Activated naive CD8-positive, alpha-beta T cell treated with anti-CD3 and anti-CD28 coated beads, Interleukin-2, amount 50 U/mL, for 24 hours (primary cell): ENCODE measurements at places on chromosomes 7 and 10.

DNA sequence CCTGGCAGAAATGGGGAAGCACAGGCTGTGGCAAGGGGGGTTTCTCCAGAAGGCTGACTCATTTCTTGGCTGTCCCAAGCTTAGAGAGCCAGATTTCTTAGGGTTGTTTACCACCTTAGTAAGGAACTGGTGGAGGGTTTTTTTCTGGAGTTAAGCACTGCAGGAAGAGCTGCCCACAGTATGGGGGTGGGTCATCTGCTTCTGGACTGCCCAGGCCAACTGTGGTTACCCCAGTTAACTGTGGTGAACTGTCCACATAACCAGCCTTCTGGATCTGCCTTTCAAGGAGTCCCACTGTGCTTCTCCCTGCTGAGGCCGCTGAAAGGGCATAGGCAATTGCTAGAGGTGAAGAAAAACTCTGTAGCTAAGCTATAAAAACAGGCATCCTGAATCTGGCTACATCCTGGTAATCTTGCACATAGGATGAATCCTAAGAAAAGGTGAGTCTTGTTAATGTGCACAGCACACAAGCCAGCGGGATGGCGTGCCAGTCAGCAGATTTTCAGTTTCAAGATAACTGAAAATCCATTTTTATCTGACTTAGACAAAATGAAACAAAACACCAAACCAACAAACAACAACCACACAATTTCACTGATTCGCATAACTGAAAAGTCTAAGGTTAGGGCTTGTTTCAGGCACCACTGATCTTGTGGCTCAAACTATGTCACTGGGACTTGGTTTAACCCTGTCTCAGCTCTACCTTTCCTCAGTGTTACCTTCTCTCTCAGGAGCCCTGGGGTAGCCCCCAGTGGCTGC is 21.6 kb upstream of the TSPAN33 start:
- H3K27me3 ChIP-seq: peaks cover 9% of the 10 kb centered on the region
- peak; percentile 46 for DNase-seq
- H3K4me3 ChIP-seq: peak overlapping the region; percentile 36
- H3K36me3 ChIP-seq: peaks cover 9% of the 10 kb centered on the region
- H3K4me1 ChIP-seq: peaks cover 26% of the 10 kb centered on the region

DNA sequence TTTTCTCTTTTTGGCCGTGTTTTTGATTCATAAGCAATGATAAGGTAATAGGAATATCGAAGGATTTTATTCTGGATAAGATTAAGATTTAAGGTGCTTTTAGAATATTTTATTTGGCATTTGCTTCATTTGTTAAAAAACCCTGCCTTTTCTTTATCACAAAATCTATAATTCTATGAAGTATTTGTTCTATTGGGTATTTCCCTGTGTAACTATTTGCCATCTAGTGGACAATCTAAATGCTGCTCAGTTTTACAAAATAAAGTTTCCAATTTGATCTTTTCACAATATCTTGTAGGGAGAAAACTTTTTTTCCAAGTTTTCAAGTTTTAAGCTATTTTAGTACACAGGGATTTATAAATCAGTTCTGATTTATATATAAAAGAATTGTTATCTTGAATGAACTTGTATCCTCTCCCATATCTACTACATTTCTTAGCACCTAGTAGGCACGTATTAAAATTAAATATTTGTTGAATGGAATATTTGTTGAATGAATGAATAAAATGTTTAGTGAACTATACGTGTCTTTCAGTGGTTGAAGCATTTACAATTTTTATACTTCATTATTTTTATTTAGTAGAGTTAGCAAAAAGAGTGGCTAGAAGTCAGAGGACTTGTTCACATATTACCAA is 26.5 kb downstream of the ANKRD7 start:
- no peak for DNase-seq
- no peaks in the 10 kb centered on the region for H3K36me3 ChIP-seq
- H3K27ac ChIP-seq: no peak overlapping the region
- H3K27me3 ChIP-seq: peaks cover 8% of the 10 kb centered on the region

DNA sequence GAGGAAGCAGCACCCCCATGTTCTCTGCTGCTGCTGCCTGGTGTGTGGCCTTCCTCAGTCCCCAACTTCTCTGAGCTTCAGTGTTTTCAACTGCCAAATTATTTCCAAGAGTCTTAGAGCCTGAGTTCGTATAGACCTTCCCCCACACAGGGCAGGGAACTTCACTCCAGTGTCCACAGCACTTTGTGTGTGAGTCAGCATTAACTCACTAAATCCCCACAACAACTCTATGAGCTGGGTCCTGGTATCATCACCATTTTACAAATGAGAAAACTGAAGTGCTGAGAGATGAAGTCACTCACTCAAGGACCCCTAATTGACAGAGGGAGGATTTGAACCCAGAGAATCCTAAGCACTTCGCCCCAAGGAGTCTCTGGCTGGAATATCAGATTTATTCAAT is 48.3 kb downstream of the ADCYAP1R1 start:
- H3K27me3 ChIP-seq: no peaks in the 10 kb centered on the region
- no peak overlapping the region for H3K27ac ChIP-seq
- no peaks in the 10 kb centered on the region for H3K36me3 ChIP-seq
- no peak for DNase-seq
- H3K4me1 ChIP-seq: no peaks in the 10 kb centered on the region
- H3K4me3 ChIP-seq: no peak overlapping the region

GRCh38 chr10:123649676-123650075 is 16.5 kb upstream of the GPR26 start:
- no peak overlapping the region for H3K27ac ChIP-seq
- peaks cover 8% of the 10 kb centered on the region for H3K27me3 ChIP-seq
- no peaks in the 10 kb centered on the region for H3K4me1 ChIP-seq
- DNase-seq: no peak
- no peaks in the 10 kb centered on the region for H3K36me3 ChIP-seq
- no peak overlapping the region for H3K4me3 ChIP-seq

DNA sequence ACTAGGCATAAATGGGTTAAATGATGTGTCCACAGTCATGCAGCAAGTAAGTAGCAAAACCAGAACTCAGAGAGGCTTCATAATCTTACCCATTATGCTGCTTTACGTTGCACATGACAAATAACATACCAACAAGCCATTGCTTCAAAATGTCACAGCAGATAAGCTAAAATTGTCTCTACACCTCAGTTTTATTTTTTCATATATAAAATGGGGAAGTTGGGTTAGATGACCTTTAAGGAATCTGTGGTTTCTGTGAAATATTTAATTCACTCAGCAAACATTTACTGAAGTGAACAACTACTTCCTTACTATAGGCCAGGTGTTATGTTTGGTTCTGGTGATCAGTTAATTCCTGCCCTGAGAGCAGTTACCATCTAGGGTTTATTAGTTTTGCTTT is 2.2 kb upstream of the ASCC1 start:
- no peaks in the 10 kb centered on the region for H3K27me3 ChIP-seq
- DNase-seq: no peak
- peaks cover 25% of the 10 kb centered on the region for H3K36me3 ChIP-seq
- peaks cover 65% of the 10 kb centered on the region for H3K4me1 ChIP-seq
- peak overlapping the region; percentile 98 for H3K27ac ChIP-seq
- peak overlapping the region; percentile 99 for H3K4me3 ChIP-seq

DNA sequence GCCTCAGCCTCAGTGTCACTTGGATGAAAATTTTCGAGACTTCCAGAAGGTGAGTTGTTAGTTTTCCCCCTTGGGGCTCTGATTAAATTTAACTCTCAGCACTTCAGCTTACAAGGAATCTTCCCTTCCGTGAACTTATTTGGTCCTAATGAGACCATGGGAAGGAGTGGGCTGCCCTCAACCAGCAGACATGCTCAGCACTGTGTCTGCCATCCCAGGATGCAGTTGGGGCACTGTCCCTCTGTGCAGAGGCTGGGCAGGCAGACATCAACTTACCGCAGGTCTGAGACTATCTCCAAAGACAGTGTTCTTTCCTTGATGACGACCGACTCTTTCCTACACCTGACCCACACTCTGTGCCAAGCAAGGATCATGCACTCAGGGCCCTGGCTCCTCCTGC is 36.7 kb downstream of the VOPP1 start:
- peak overlapping the region; percentile 60 for H3K4me3 ChIP-seq
- no peak for DNase-seq
